ENCODE measurements at places on chromosomes 16 and 17.

- DNase-seq = no peak
Observed at GRCh38 chr17:44591206-44591605, 33.9 kb downstream of the FZD2 start.

GRCh38 chr16:88698646-88699045 lies 7.6 kb downstream of the RNF166 start:
- no peak for DNase-seq

GRCh38 chr17:40069751-40070708 lies 7.3 kb downstream of the THRA start:
- DNase-seq = peak; percentile 66

GRCh38 chr17:57612202-57613071 lies 132.7 kb downstream of the CCDC182 start:
- DNase-seq = peak; percentile 74

Data from CD4-positive, alpha-beta T cell treated with Interferon alpha-2 for 1 hour (primary cell).